ENCODE measurements at places on chromosomes 16 and 17.

- no peak for DNase-seq
These were observed 39.2 kb upstream of the ARL4D start for GRCh38 chr17:43359469-43360110.

GRCh38 chr17:6422654-6423241 lies 12.2 kb downstream of the AIPL1 start:
- DNase-seq, result no peak

DNA sequence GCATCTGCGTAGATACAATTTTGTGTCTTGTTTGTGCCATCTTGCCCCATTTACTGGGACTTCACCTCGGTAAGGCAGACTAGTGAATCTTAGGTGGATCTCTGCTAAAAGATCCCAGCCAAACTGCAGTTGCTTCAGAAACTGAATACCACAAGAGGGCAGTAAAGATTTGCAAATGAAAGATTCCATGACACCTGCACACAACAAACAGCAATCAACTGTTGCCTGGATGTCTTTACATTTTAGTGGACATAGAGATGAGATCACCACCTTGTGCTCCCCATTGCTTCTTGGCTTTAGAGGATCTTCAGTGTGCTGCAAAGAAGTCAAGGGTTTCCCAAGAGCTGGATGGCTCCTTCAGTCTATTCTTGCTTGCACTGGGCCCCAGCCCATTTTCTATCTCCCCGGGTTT lies 119.2 kb upstream of the CACNG5 start:
- DNase-seq, result peak; percentile 20

DNA sequence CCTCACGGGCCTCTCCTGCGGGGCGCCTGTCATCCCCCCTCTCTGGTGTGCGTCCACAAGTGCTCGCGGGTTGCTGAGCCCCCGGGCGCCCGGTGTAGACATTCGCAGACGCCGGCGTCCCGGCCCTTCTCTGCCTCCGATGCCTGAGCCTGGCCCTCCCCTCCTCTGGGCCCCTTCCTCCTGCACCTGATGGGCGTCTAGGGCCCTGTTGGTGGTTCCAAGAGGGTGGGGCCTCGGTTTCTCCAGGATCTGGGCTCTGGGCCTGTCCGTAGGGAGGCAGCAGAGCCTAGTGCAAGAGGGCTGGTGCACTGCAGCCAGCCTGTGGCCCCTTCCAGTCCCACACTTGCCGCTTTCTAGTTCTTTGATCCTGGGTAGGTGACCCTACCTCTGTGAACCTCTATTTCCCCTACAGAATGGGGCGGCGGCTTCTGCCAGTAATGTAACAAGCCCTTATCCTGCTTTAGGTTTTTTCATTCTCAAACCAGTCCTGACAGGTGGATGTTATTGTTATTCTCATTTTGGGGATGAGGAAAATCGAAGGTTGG lies 623 bp downstream of the E4F1 start:
- DNase-seq, result no peak

- DNase-seq, result no peak
These were observed 25.4 kb downstream of the CRAMP1 start for GRCh38 chr16:1637526-1637925.

DNA sequence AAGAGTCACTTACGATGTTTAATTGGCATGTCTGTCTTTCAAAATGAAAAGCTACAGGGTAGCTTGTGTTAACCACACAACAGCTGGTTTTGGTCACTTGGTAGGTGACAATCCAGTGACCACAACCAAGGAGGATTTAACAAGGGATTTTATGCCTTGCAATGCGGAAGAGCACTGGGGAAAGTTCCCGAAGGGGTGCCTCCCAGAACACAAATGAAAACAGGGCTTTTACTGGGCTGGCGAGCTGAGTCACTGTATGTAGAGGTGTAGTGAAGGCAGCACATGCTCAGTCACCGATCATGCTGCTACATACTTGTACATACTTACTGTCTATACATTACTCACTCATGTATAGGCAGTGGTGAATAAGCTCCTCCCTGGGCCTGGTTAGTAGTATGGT lies 483.5 kb downstream of the CDH13 start:
- no peak for DNase-seq

GRCh38 chr16:68519225-68519745 lies 19.8 kb upstream of the ZFP90 start:
- no peak for DNase-seq

- DNase-seq, result no peak
These were observed 409.7 kb downstream of the SNX29 start for GRCh38 chr16:12386192-12386591.

GRCh38 chr17:43021741-43022512 lies at the start of gene VAT1:
VAT1 (minus strand) TSS chr17:43022385; CDS start chr17:43022322, 63 bp downstream.
- no peak for DNase-seq

- no peak for DNase-seq
These were observed 109.8 kb downstream of the GOSR1 start for GRCh38 chr17:30586818-30587595.

- DNase-seq, result peak; percentile 12
These were observed 118.2 kb upstream of the SMURF2 start for GRCh38 chr17:64780096-64781013.

GRCh38 chr17:44585315-44585714 lies 28.0 kb downstream of the FZD2 start:
- DNase-seq, result no peak

DNA sequence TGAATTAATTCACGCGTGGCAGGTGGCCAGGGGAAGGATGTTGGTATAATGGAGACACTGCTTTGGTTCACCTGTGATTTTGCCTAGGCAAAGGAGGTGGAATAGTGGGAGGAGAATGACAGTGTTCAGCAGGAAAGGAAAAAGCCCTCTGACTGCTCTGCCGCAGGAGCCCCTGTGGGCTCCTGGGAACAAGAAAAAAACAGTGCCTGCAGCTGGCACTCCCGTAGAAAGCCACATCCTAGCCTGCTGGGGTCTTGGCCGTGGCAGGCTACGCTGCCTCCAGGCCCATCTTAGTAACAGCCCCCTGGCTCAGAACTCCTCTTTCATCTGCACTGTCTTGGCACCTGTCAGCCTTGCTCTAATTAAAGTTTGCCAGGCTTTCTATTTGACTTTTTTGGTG lies 20.6 kb downstream of the ADORA2B start:
- DNase-seq, result no peak

DNA sequence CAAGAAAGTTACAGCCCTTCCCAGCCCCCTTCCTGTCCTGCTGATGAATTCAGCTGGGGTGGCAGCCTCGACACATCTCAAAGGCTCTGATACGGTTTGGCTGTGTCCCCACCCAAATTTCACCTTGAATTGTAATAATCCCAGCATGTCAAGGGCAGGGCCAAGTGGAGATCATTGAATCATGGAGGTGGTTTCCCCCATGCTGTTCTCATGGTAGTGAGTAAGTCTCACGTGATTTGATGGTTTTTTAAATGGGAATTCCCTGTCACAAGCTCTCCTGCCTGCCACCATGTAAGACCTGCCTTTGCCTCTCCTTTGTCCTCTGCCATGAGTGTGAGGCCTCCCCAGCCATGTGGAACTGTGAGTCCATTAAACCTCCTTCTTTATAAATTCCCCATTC lies 163.2 kb upstream of the FOXF1 start:
- DNase-seq, result no peak

GRCh38 chr17:55264645-55265298 lies at the start of gene HLF:
HLF (plus strand) TSS chr17:55264960; CDS start chr17:55265485, 525 bp downstream.
- DNase-seq, result no peak

- no peak for DNase-seq
These were observed 271.2 kb downstream of the CBLN1 start for GRCh38 chr16:49010396-49010795.

DNA sequence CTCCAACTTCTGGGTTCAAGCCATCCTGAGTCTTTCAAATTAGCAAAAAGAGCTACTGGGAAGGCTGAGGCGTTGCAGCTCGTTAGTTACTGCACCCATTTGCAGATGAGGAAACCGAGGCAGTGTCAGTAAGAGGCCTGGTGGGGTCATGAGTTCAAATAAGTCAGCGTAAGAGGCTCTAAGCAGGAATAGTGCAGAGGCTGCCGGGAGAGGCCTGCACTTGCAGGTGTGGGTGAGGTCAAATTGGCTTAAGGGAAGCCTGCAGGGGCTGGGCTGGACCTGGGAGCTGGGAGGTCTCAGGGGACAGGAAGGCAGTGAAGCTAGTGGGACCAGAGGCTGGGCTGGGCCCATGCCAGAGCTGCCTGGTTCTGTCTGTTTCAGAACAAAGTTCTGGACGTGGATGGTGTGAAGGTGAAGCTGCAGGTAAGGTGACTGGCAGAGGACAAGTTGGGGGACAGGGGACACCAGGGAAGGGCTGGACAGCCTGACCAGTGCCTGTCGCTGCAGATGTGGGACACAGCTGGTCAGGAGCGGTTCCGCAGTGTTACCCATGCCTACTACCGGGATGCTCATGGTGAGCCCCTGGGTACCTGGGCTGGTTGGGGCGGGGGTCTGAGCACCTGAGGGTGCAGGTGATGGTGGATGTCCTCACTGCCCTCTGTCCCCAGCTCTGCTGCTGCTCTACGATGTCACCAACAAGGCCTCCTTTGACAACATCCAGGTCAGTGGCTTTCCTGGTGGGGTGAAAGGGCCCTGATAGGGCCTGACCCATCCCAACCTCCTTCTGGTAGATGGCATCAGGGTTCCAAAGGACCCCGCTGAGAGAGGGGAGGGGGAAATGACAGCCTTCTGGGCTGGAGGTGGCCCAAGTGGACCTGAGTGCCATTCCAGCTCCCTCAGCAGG lies 3.0 kb downstream of the RAB26 start:
- DNase-seq, result no peak

- no peak for DNase-seq
These were observed 14.7 kb downstream of the DRC3 start for GRCh38 chr17:17987187-17987896.

DNA sequence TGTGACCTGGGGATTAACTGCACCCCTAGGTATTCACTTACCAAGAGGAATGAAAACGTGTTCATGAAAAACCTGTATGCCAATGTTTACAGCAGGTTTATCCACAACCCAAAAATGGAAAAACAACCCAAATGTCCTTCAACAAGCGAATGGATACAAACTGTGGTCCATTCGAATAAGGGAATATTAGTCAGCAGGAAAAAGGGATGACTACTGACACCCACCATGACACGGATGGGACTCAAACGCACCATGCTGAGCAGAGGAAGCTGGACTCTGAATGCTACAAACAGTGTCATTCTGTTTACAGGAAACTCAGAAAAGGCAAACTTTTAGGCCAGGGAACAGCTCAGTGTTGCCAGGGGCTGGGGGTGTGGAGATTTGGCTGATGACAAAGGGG lies 4.9 kb downstream of the SLC38A10 start:
- no peak for DNase-seq

DNA sequence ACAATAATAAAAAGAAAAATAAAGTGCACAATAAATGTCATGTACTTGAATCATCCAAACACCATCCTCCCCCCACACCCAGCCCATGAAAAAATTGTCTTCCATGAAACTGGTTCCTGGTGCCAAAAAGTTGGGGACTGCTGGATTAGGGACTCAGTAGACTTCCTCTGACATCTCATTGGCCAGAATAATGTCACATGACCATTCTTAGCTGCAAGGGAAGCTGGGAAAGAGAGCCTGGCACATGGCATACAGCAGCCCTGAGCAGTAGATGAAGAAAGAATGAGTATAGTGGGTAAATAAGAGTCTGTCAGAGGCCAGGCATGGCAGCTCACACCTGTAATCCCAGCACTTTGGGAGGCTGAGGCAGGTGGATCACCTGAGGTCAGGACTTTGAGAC lies 12.5 kb downstream of the ITPRIPL2 start:
- DNase-seq, result no peak

GRCh38 chr17:82006468-82007227 lies 16.0 kb downstream of the CENPX start:
- DNase-seq, result no peak

GRCh38 chr17:73824321-73824720 lies 180.1 kb upstream of the SDK2 start:
- no peak for DNase-seq

DNA sequence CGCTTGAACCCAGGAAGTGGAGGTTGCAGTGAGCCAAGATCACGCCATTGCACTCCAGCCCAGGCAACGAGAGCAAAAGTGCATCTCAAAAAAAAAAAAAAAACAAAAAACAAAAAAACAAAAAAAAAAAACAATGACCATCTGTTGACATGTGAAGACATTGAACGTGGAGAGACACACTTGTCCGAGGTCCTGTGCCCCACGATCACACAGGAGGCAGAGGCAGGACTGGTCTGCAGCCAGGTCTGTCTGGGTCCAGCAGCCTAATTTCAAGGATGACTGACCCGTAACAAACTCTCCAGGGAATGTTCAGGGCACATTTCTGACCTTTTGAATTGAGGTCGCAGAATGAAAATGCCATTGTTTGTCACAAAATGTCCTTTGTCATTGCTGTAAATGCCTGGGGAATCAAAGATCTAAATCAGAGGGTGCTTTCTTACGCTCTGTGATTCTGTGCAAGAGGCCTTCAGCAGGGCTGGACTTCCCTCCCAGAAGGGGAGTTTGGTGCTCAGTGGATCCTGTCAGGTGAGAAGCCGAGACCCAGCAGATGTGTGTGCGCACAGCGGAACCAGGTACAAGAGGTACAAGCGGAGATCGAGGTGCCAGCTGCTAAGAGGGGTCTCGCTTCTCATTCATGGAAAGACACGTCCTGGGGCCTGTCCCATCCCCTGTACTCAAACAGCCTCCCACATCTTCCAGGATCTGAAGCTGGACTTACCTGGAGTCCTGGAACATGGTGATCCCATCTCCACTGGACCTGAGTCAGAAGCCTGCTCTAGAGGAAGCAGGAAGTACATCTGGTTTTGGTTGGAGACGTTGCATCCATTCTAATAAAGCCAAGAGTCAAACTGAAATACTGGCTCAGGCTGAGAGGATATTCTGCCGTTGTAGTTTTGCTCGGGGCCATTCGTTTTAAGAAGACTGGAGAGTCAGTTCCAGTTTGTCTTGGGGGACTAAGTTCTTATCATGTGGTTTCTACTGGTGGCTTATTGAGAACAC lies 95.8 kb downstream of the IRF8 start:
- no peak for DNase-seq

DNA sequence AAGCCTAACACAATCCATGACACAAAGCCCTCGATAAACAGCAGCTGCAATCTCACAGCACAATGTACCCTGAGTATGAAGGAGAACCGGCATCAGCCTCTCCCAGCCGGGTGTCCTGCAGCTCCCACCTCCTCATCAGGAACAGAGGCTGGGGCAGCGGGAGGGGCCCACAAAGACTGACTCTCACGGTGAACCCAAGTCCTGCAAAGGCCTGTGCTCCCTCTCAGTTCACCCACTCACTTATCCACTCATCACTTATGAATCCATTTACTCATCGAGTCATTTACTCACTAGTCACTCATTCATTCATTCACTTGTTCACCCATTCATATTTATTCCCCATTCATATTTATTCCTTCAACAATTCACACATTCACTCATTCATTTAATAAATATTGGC lies 11.6 kb downstream of the ZNF423 start:
- DNase-seq, result no peak

DNA sequence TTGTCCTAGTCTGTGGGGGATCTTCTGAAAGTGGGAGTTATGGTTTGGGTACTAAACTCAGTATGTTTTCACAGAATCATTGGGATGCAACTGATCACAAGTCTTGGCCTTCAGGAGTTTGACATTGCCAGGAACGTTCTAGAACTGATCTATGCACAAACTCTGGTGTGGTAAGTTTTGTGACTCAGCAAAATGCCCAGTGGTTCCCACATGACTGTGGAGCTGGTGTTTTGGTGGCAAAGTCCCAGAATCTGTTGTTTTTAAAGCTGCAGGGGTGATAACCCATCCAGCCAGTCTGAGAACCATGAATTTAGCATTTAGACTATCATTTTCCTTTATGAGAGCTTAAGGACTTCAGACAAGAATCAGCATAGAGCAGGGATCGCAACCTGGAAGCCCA lies 40.6 kb downstream of the GDE1 start:
- DNase-seq, result no peak

- no peak for DNase-seq
These were observed 4.7 kb downstream of the C1QTNF1 start for GRCh38 chr17:79028496-79029326.

All from NCI-H187 treated with DMSO at 0.1 percent for 48 hours (cell line).